ENCODE measurements at places on chromosomes 5 and 9.

- DNase-seq, result no peak
Measured at GRCh38 chr5:134603059-134603458, 29.6 kb downstream of the SAR1B start.

DNA sequence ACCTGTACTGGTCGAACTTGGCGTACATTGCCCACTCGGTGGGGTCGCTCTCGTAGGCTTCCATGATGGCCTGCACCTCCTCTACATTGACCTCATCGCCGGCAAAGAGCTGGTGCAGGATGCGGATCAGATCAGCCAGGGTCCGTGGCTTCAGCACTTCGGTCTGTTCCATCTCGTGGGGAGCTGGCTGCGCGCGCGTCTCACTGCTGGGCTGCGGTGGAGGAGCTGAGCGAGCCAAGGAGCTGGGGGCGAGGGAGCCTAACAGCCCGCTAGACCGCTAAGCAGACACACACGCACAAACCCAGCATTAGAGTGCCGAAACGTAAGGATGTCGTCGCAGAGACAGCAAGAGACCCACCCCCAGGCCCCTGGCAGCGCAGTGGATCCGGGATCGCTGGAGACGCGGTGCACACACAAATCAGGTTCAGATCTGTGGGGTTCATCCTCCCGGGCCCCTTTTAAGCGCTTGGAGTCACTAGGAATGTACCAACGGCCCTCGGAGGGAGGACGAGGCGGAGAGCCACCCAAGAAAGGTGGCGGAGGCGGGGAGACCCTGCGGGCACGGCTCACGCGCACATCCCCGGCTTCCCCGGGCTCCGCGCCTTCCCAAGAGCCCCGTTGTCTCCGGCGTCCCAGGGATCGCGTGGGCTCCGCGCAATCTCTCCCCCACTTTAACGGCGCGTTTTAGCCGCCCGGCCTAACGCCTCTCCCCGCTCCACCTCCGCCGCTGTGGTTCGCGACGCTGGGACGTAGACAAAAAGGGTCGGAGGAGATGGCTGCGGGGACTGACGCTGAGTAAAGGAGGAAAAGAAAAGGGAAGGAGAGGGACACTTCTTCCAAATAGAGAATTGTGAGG lies at the start of gene CDO1:
Gene CDO1 (minus strand): TSS at position 434 of the 856 bp plus-strand sequence. CDS start 262 bp downstream, at position 172.
- peak; percentile 61 for DNase-seq

DNA sequence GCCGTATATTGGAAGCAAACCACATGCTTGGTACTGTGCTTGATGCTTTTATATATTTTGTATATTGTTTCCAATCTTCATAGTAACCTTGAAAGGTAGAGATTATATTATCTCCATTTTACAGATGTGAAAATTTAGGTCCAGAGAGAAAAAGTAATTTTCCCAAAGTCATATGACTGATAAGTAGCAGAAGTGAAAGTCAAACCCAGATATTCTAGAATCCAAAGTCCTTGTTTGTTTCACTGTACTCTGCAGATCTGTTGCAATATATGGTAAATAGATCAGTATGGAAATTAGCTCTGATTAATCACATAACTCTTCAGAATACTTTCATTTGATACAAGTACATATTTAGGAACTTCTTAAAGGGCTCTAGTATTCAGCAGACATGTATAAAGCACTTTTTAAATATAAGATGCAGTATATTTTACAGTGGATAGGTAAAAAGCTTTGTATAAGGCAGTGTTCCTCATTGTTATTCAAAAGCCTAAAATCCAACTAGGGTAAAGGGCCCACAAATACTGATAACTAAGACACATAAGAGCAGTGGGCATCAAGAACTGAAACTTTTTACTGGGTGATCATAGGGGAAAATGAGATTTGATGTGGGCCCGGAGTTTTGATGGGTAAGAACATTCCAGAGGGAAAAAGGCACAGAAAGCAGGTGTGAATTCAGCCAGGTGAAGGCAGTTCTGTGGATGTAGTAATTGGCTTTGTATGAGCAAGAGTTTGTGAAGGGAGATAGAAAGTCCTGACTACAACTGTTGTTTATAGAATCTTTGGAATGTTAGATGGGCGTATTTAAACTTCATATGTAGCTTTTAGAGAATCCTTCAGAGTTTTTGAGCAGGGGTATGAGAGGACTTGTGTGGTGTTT lies 25.0 kb downstream of the NDFIP1 start:
- DNase-seq, result no peak

- DNase-seq, result no peak
Measured at GRCh38 chr5:145750199-145750598, 84.9 kb downstream of the PRELID2 start.
